Trophoblast cell (in vitro differentiated cells and primary cell): ENCODE measurements at places on chromosomes 11 and 22.

DNA sequence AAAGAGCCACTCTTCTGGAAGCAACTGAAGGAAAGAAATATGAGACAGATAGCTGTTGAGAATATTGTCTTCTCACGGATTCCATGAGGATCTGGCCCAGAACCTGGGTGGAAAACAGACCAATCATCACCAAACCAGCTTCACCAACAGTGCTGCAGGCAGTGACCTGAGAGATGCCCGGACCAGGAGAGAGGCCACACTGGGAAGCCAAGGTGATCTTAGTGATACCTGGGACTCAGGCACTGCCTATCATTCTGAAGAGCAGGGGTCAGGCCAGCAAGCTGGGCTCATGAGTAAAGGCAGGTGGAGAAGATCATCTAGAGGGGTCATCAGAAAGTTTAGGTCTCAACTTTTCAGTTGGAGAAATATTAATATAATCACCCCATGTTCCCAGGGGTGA is 595.8 kb upstream of the CADM1 start:
- DNase-seq = no peak

DNA sequence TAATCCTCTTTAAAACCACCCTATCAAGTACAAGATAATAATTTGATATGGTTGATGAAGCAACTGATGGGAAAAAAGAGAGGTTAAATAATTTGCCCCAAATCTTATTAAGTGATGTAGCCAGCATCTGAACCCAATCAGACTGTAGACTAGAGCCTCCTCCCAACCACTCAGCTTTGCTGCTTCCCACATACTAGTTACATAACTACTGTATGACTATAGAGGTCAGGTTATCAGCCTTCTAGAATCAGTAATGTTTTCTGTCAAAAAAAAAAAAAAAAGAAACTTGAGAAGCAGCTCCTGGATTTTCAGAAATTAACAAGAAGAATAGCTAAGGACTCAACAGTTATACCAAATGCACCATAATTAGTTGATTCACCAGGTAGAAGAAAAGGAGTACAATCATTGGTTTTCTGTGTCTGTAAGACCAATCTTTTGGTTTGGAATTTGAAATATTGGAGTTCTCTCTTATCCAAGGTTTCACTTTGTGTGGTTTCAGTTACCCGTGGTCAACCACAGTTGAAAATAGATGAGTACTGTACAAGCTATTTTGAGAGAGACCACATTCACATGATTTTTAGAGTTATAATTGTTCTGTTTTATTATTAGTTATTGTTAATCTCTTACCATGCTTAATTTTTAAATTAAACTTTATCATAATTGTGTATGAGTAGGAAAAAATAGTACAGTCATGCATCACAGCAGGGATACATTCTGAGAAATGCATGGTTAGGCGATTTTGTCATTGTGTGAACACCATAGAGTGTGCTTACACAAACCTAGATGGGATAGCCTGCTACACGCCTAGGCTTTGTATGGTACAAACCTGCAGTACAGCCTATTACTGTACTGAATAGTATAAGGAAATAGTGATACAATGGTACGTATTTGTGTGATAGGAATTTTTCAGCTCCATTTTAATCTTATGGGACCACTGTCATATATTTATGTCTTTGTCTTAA is 72.2 kb downstream of the PDHX start:
- no peak for DNase-seq

DNA sequence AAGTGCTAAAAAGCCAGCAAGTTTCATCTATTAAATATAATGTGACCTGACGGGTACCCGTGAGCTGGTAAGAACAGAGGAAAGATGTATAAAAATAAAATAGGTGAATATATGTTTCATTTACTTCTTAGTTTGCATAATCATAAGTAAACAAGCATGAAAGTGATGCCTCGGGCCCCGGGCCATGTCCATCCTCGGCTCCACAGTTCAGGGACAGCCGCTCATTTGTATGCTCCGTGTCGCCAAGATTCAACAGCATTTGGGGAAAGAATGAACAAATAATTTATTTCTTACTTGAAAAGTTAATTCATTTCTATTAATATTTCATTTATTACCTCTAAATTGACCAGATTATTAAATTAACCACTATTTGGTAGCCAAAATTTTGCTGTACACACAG is 251.8 kb downstream of the NTM start:
- DNase-seq = no peak

DNA sequence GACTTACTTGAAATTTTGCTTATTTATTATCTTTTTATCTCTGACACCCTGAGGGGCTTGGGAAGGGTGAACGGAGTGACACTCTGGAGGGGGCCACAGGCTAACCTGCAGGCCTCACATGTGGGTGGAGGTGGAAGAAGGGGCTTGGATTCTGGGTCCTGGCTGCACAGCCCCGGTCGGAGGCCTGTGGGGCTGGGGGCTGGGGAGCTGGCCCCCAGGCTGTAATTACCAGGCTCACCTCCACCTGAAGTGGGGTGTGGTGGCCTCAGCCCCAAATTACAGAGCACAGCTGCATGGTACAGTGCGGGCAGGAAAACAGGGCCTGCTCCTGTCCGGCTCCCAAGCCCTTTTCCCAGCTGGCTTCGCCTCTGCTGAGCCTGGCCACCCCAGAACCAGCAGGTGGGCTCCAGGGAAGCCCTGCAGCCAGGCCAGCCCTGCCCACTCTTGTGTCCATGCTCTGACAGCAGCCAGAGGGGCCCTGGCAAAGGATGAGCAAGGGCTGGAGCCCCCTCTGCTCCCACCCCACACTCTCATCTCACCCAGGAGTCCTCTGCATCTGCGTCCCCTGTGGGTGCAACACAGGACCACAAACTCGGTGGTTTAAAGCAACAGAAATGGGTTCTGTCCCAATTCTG is 48.0 kb downstream of the IGF2 start:
- no peak for DNase-seq

- no peak for DNase-seq
Observed at GRCh38 chr11:79432138-79432537, 8.7 kb downstream of the TENM4 start.
